ENCODE measurements at places on chromosomes 11 and 22.

- DNase-seq = no peak
Measured at GRCh38 chr11:46410021-46410420, 18.4 kb upstream of the CHRM4 start.

DNA sequence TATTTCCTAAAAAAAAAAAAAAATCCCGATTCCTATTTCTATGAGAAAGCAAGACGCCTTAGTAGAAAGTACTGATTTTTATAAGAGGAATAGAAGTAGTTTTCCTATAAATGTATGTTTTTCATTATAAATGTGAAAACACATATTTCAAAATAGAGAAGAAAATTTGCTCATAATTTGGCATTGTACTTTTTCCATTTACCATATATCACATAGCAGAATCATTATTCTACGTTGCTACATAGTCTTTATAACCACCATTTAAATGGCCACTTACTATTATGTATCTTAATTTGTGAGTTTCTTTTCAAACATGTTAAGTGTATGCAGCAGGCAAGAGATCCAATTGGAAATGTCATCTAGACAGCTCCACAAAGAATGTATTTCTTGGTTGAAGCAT, 99.0 kb downstream of the CCDC34 start:
- no peak for DNase-seq

DNA sequence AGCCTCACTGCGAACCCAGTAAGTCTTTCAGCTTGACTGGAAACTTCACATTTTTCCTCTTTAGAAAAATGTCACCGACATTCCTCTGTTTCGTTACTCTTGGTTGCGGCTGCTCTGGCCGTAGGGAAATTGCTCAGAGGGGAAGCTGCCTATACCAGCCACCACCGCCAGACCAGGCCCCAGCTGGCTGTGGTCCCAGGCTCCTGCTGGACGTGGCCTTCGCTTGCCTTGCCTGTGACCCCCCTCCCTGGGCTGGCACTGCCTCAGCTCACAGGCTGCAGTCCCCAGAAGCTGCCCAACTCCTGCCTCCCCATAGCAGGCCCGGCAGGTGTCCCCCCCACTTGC, 197.8 kb downstream of the MN1 start:
- no peak for DNase-seq

GRCh38 chr11:131868629-131869507, 498.5 kb downstream of the NTM start:
- DNase-seq = no peak

DNA sequence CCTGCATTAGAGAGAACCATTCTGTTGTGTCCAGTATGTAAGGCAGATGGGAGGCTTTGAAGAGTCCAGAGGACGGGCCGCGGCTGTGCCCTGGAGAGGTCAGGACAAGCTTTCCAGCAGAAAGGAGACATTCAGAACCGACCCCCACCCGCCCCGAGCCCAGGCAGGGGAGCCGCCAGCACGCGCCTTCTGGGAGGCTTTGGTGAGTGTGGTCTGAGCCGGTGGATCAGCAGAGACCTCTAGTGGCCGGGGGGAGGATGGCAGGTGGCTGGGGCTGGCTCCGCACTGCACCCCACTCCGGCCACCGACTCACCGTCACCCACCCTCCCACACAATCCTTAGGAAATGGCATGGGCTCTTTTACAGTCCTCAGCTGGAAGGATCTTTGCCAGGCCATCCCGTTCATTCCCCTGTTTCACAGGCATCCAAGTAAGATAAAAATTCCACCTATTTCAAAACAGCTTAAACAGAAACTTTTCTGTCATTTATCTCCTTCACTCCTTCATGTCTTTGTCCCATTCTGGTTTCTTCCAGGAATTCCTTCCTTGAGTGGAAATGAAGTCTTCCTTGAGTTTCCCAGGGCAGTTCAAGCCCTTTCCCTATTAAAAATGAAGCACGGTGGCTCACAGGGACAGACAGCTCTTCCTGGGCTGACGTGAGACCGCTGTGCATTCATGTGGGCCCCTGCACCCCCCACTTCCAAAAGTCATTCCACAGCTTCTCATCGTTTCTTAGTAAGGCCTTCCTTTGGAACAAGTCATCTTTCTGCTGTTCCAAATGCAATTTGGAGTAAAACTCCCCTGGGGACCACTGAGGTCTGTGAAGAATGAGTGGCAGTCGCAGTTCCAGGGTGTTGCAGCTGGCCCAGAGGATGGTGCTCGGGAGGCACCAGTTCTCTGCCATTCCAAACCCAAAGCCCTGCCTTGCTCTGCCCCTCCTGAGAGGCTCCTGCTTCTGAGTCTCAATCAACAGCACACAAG, 91.0 kb downstream of the FEZ1 start:
- peak; percentile 53 for DNase-seq

GRCh38 chr11:13354335-13354734, 76.7 kb downstream of the BMAL1 start:
- DNase-seq = no peak

DNA sequence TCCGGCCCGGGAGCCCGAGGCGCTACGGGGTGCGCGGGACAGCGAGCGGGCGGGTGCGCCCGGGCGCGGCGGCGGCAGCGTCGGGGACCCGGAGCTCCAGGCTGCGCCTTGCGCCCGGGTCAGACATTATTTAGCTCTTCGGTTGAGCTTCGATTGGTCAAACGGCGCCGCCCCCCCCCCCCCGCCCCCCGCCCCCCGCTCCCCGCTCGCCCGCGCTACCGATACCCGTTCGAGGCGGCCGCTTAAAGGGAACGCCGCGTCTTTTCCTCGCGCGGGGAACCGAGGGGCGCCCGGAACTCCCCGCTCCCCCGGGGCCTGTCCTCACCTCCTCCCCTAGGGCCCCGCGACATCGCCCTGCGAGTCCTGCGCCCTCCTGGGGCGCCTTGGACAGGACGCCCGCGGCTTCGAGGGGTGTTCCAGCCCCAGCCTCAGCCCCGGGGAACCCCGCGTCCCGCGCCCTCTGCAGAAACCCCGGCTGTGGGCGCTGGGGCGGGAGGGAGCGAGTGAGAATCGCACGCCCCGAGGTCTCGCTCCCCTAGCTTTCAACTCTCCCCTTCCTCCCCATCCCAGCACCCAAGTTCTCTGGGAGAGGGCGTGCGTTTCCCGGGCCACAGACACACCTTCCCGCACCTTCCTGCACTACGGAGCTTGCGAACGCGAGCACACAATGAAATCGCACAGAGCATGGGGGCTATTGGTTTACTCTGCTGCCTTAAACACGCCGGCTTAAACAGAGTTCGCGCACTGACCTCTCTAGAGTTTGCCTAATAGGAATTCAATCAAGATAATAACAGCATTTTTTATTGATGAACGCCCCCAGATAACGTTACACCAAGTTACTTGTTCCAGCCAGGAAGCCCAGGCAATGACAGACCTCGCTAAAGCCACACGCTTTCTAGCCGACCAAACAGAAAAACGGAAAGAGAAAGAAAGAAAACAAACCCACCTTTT, at the start of gene BDNF:
TSS of gene BDNF (minus strand) at position 105 of the 951 bp plus-strand sequence. CDS start 41,891 bp downstream, outside the sequence.
- DNase-seq = no peak

DNA sequence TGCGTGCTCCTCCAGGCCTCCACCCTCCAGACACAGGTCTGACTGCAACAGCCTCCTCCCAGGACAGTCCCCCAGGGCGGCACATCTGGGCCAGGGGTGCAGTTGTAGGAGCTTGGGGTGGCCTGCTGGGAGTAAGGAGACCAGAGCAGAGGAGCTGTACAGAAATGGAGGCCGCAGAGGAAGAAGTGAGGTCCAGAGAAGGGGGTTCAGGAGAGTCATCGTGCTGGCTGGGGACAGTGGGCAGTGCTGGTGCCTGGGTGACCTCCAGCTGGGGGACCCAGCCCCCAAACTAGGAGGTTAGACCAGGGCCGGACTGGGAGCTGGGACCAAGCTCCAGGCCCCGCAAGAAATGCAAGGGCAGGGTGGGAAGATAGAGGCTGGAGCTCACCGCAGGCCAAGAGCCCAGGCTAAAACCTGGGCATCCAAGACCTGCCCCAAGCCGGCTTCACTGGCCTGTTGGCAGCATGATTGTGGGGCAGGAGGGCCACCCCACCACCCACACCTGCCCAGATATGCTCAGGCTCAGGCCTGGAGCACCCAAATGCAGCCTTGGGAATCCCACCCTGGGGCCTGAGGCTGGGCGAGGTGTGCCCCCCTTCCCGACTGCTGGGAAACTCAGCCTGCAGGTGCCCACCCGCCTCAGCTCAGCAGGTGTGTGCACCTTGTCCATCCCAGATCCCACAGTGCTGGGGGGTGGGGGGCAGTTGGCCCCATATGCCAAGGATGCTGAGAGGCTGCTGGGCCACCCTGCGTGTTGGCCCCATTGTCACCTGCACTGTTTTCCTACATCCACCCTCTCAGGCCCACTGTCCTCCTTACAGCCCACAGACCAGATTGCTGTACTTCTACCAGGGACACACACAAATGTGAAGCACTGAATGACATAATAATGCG, 96.9 kb downstream of the MORC2 start:
- DNase-seq = no peak

DNA sequence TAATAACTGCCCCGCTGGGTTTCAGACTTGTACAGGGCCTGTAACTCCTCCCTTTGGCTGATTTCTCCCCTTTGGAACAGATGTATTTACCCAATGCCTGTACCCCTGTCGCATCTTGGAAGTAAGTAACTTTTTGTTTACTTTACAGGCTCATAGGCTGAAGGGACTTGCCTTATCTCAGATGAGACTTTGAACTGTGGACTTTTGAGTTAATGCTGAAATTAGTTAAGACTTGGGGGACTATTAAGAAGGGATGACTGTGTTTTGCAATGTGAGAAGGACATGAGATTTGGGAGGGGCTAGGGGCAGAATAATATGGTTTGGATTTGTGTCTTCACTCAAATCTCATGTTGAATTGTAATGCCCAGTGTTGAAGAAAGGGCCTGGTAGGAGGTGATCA, 62.0 kb downstream of the TRPC6 start:
- no peak for DNase-seq

- peak; percentile 81 for DNase-seq
Measured at GRCh38 chr11:11798586-11799438, 43.0 kb upstream of the USP47 start.

DNA sequence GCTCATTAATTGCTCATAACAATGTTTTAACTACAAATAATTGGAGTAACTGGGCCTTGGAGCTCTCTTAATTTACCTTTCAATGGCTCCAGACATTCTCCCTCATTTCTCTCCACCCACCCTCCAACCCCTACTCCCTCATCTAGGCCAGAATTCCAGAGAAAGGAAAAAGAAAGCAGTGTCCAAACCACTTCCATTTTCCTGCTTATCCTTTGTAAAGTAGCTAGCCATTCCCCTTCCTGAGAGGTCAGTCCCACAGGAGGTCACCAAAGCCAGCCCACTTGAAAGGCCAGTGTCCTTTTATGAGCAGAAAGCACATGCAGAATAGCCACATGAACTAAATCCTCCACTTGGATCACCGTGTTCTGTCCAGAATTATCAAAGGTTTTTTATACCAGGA, 404.8 kb upstream of the FAT3 start:
- no peak for DNase-seq

DNA sequence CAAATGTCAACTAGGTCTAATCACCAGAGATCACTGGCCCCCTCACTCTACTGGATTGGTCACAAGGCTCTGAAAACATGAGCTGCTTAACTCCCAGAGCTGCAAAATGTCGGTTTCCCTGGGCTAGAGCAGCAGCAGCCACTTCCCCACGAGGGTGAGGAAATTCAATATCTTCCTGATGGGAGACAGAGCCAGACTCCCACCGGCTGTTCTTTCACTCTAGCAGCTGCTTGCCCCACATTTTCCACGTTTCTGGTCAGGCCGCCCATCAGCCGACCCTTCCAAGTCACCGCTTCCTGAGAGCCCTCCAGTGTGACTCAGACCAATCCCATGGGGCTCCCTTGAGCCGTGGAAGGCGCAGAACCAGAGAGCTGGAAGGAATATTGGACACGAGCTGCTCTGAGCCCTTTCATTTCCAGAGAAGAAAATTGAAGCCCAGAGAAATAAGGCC, 227.0 kb downstream of the ADAMTS15 start:
- DNase-seq = no peak

- DNase-seq = no peak
Measured at GRCh38 chr22:35318346-35319215, 18.9 kb downstream of the TOM1 start.

- no peak for DNase-seq
Measured at GRCh38 chr11:27022659-27023251, 17.9 kb upstream of the BBOX1 start.

DNA sequence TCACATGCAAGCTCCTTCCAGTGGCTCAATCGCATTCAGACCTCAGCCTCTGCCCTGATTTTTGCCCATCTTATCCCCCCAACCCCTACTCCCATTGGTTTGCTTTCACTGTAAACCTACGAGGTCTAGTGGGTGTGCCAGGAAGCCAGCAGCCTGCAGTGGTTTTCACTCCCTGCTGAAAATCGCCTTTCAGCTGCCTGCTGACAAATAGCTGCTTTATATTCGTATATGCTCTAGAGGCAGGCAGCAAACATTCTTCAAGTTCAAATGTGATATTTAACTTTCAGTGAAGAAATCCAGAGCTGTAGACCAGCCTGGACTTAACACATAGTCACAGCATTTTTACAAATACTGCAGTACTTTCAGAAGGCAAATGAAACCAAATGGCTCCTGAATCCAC, 92.8 kb upstream of the APOA1 start:
- DNase-seq = peak; percentile 26

GRCh38 chr22:38454353-38455075, 485 bp downstream of the KCNJ4 start:
- DNase-seq = peak; percentile 6

DNA sequence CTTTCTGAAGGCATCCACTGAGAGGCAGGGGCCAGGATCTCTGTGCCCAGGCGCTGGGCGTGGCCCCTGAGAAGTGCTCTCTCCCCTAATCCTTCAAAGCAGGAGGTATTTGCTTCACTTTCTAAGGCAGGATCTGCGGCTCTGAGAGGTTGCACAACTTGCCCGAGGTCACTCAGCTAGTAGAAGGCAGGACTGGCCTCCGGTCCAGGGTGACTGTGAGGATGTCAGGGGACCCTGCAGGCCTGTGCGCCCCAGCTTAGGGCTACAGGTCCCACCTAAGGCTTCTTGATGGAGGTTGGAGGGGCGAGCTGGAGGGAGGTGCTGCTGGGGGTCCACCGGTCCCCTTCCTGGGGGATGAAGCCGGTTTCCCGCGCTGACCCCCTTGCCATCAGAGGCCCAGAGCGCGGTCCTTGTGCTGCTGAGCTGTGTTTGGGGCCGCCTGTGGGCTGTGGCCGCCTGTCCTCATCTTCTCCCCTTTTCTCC, 979 bp downstream of the SMIM38 start:
- no peak for DNase-seq

DNA sequence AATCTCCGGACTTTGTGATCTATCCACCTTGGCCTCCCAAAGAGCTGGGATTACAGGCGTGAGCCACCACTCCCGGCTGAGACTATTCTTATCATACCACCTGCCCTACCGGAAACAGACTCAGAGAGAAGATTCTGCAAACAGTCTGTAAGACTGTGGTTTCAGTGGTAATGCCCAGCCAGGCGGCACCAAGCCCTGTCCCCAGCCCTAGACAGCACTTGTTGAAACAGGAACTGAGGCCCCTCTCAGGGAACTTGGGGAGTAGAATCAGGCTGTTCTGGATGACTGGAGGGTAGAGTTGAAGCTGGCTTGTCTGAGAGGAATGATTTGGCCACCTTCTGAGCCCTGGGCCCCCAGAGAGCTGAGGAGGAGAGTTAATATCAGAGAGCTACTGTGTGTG, 1.3 kb upstream of the INSC start:
- no peak for DNase-seq

Measured in T-cell (primary cell).